ENCODE measurements at places on chromosomes 2 and 18. TPM values are rescaled to one million over a fixed set of nuclear protein-coding genes. Genes with fewer than 3 reads are reported as not detected.

UGT1A8 gene
- polyA plus RNA-seq, result not detected

FAP gene
- 57.8 TPM for polyA plus RNA-seq

EPB41L5 gene
- polyA plus RNA-seq, result 5.3 TPM

DNA sequence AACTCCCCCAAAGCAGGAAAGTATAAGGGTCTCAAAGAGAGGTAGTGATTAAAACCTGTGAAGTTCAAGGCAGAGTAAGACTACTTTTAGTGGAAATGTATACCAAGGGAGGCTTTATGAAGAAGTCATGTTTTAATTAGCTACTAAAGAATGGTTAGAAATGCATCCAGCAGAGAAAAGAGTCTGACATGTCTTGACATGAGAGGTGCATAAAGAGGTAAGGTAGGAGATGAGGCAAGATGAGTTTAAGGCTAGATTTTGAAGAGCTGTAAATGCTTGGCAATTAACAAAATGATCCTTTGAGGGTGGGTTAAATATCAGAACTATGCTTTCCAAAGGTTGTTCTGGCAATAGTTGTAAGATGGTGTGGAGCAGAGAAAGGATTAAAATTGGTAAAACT is 88.7 kb upstream of the WDSUB1 start:
- no peak for DNase-seq

DNA sequence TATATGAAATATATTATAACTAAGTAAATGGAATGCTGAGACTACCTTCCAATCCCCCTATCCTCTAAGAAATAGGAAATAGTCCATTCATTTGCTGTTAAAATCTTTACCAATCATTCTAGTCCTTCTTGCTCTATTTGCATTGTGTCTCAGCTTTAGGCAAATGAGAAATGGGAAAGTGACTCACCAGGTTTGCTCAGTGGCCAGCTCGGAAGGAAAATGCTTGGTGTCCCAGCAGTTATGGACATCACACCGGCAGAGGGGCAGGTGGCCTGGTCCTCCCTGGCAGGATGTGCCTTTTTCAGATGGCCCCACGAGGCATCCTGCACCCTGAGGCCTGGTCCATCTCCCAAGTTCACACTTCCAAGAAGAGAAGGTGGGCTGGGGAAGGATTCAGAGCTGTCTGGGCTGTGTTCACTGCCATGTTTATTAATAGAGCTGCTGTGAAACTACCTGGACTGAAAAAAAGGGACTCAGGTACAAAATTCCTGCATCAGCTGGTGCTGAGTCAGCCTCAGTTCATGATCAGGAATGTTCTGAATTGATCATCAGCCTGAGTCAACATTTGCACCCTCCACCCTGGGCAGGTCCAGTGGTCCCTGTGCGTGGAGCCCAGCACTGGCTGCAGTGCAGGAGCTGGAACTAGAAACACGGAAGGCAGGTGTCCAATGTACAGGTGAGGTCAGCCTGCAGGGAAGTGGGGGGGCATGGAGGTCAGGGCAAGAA is 60.1 kb upstream of the ARL4C start:
- DNase-seq, result no peak

FER1L5 gene
- 0.02 TPM for polyA plus RNA-seq

All from SK-N-SH (cell line).